ENCODE measurements at places on chromosomes 3 and 15.

DNA sequence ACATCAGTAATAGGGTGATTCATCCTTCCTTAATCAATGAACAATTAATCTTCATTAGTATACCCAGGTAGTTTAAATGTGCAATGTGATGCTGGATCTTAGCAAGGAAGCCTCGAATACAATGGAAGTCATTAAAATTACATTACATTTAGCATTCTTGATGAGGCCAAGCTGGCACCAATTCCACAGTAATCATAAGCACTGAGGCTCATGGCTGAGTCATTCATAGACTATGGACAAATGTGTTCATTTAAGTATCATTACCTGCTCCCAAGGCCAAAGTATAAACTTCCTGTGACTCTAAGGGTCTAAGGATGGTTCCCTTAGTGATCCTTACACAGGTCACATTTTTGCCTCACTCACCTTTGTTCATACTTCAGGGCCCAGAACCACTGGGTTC is 266.4 kb upstream of the CDIN1 start:
- no peak for DNase-seq

DNA sequence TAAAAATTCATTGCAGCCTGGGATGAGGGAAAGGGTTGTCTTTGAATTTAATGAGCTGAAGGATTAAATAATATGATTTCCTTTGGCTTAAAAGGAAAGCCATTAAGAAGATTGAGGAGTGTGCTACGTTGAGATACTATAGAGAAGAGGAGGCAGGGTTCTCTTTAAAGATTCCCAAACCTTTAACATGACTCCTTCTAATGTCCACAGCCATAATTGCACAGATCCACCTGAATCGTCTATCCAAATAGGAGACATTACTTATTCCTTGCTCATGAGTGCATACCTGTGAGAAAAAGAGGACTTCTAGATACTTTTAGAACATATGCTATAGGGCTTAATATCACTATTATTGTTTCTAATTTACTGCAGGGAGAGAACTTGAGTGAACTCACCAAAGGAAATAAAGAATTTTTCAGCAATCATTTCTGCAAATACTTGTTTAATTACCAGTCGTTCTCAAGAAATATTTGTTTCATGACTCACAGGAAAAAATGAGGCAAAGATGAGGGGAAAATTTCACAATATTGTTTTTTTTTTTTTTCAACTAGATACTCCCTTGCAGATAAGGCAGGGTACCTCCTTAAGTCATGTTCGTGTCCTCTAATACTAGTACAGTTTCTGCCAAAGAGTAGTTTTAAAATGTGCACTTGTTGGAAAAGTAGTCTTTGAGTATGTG is 8.9 kb upstream of the SUCNR1 start:
- peak; percentile 72 for DNase-seq

DNA sequence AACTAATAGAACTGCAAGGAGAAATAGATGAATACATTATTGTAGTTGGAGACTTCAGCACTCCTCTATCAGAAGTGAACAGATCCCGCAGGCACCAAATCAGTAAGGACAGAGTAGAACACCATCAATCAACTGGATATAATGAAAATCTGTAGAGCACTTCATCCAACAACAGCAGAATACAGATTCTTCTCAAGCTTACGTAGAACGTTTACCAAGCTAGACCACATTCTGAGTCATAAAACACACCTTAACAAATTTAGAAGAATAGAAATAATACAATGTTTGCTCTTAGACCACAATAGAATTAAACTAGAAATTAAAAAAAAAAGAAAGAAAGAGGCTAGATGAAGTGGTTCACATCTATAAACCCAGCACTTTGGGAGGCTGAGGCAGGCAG is 70.7 kb upstream of the NEDD4 start:
- DNase-seq = no peak

GRCh38 chr3:111548756-111549155 is 6.8 kb downstream of the CD96 start:
- DNase-seq = no peak

DNA sequence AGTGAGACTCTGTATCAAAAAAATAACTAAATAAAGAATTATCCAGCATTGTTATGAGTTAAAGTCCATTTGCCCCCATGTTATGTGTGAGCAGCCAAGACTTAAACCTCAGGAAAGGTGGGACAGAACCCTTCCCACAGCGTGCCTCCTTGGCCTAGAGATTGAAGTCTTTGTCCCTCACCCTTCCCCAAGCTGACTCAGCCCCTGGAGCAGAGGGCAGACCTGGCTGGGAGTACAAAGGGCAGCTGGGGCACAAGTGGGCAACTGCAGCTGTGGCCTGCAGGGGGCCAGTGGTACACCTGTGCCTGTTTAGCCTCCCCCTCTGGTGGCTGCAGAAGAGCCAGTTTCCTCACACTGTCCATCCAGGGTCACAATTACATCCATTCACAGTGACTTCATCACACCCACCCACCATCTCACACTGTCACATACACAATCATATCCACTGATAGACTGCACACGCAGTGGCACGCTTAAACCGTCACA is 940 bp upstream of the ACY1 start:
- DNase-seq = no peak

- DNase-seq = peak; percentile 49
These were observed 21.3 kb upstream of the CAV3 start for GRCh38 chr3:8712045-8712907.

DNA sequence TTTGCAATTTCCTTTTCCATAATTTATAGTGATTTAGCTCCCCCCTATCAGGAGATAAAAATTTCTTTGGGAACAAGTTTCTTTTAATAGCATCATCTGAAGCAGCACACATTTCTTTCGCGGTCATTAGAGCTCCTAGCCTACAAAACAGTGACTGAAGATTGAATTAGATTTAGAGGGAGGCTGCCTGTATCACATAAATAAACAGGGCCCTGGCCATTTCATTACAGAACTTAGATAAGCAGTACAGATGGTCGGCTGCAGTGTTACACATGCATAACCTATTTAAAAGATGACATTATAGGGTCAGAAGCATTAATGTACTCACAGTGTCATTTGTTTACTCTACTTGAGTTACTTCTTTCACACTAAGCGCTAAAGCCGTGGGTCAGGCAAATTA is 81.4 kb upstream of the SLC25A26 start:
- DNase-seq = no peak

- DNase-seq = no peak
These were observed 25.7 kb upstream of the CLDN16 start for GRCh38 chr3:190362258-190362657.

- no peak for DNase-seq
These were observed 283.3 kb upstream of the TPRG1 start for GRCh38 chr3:188888321-188889053.

DNA sequence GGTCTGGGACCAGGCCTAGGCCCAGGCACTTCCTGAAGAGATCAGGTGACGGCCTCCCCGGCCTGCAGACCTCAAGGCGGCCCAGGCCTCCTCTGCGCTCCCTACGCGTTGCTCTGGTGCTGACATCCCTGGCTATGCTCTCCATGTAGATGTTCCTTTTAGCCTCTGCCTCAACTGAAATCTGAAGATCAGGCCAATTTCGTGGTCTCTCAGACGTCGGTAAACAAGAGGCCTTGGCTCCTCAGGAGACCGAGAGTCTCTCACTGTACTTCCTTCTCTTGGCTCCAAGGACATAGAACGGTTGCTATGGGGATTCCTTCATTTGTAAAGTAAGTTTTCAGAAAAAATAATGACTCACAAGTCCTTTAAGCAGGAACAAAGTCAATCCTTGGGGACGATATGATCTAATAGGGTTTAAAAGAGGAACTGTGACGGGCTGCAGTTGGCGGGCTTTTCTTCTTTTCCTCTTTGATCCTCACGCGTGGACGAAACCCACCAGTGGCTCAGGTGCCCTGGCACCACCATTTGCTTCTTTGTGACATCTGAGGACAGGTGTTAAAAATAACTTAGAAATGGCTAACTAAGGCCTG is 55.6 kb upstream of the CGNL1 start:
- DNase-seq = peak; percentile 74

GRCh38 chr15:27237319-27237939 is 266.4 kb downstream of the GABRG3 start:
- no peak for DNase-seq

- DNase-seq = no peak
These were observed 41.4 kb upstream of the SPATA12 start for GRCh38 chr3:57019057-57019456.

GRCh38 chr3:113812854-113813253 is 25.7 kb upstream of the GRAMD1C start:
- DNase-seq = no peak

DNA sequence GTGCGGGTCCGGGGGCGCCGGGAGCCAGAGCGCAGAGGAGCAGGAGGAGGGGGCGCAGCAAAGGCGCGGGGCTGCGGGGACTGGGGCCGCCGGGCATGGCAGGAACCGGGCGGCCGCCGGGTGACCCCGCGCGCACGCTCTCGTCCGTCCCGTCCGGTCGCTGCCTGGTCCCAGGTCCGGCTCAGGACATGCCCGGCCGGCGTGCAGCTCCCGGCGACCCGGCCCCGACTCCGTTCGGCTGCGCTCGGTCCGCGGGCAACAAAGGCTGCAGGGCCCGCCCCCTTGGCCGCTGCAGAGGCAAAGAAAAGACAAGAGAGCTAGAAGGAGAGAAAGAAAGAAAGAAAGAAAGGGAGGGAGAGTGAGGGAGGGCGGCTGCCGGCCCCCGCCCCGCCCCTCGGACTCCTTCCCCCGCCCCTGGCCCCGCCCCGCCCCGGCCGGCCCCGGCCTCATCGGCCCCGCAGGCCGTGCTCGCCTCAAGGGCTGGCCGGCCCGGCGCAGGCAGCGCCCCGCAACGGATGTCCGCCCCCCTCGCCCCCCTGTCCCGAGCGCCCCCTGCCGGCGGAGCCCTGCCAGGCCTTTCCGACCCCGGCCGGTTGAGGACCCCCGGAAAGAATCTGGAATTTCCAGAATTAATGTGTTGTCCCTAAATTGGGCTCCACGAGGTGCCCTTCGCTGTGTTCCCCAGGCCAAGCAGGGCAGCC is at the start of gene ADAMTS7:
Gene ADAMTS7, minus strand, starts transcription at position 341 of the 701 bp plus-strand sequence. Its CDS starts 244 bp downstream, at position 97.
- DNase-seq = peak; percentile 77

DNA sequence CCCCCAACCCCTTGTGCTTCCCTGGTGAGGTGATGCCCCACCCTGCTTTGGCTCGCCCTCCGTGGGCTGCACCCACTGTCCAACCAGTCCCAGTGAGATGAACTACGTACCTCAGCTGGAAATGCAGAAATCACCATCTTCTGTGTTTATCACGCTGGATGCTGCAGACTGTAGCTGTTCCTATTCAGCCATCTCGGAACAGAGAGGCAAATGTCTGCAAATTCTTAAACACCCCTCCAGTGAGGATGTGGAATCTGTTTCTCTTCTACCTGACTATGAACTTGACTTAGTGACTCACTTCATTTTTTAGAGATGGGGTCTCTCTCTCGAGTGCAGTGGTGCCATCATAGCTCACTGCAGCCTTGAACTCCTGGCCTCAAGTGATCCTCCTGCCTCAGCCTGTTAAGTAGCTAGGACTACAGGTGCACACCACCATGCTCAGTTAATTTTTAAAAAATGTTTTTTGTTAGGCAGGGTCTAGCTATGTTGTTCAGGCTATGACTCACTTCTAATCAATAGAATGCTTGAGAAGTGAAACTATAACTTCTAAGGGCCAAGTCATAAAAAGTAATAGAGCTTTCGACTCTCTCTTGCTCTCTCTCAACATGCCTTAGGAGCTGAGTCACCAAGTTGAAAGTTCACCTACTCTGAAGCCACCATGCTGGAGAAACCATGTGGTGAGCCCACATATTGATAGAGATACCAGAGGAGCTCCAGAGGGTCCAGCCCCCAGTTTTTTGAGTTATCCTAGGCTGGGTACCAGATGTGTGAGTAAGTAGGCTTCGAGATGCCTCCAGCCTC is 11.5 kb upstream of the PARP14 start:
- DNase-seq = no peak

DNA sequence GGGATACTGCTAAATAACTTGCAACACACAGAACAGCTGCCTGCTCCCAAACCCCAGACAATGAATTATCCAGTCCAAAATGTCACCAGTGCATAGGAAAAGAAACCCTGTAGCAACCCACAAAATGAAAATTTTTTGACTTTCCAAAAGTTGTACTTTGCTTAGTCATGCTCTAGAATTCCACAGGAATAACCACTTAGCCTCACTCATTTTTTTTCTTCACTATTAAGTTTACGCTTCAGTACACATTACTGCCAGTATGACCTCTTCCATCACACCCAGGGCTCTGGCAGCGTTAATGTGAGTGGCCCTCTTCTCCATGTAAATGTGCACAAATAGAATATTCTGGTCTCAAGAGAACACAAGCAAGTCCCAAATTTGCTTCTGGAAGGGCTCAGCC is 259.8 kb downstream of the MAGI1 start:
- DNase-seq = no peak

GRCh38 chr3:31968927-31969418 is 12.1 kb downstream of the OSBPL10 start:
- DNase-seq = peak; percentile 88

- DNase-seq = no peak
These were observed 92.2 kb upstream of the ANKRD28 start for GRCh38 chr3:15889936-15890335.

GRCh38 chr3:46386205-46386604 is 15.5 kb downstream of the CCR5 start:
- DNase-seq = no peak

- no peak for DNase-seq
These were observed 147.9 kb upstream of the THBS1 start for GRCh38 chr15:39432912-39433348.

GRCh38 chr3:107496855-107497254 is 25.9 kb upstream of the BBX start:
- DNase-seq = no peak

DNA sequence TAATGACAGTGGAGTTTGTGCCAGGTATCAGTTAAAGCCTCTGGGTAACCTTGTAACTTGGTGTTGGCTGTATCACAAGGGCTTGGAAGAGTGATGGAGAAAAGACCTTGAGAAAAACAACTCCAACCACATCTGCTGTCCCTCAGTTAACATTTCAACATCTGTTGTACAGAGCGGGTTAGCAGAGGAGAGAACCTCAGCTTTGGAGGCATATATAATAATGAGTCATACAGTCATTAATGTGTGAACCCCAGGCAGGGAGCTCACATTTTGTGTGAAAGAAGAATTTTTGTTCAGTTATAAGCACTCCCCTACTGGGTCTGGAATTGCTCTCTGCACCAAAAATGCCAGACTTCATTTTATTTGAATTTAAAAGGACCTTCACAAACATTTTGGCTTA is 439.5 kb downstream of the PDCD6IP start:
- DNase-seq = no peak

GRCh38 chr15:33675246-33675645 is 293.1 kb upstream of the CHRM5 start:
- no peak for DNase-seq

DNA sequence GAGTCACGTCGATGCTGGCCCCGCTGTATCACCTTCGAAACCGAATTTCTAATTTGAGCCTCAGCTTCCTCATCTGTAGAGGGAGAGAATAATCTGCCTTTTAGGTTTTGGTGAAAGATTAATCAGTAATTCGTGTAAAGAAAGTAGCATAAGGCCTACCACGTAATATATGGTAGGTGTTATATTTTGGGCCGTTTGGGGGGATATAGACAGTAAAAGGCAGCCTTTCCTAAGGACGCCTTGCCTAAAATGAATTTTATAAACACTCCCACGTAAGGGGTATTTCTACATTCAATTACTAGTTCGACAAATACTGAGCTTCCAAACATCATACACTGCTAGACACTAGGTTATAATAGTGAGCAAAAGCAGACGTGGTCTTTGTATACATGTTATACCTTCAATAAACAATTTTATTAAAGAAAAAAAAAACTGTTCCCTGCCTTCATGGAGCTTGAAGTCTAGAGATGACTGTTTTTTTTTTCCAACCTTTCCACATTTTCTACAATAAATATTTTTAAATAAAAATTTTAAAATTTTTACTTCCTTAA is 737 bp downstream of the JAGN1 start:
- no peak for DNase-seq

- peak; percentile 49 for DNase-seq
These were observed 14.4 kb downstream of the POLR2M start for GRCh38 chr15:57720867-57721266.
